ENCODE measurements at places on chromosomes 4 and X.

- no peak for DNase-seq
Observed at GRCh38 chr4:173508386-173509035, 21.5 kb downstream of the HAND2 start.

DNA sequence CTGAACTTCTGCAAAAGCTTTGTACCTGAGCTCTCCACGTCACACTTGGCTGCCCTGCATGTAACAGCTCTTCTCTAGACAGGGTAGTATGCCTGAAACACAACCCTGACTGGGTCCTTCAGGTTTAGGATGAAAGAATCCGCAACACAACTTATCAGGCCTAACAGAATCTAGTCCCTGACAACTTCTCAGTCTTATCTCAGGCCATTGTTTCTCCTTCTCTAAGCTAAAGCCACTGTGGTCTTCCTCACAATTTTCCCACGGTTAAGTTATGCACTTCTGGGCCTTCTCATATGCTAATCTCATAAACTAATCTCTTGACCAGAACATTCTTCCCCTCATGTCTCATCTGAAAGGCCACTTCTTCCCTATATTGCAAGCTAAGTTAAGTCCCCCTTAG is 10.8 kb upstream of the TMPRSS11B start:
- DNase-seq = no peak

DNA sequence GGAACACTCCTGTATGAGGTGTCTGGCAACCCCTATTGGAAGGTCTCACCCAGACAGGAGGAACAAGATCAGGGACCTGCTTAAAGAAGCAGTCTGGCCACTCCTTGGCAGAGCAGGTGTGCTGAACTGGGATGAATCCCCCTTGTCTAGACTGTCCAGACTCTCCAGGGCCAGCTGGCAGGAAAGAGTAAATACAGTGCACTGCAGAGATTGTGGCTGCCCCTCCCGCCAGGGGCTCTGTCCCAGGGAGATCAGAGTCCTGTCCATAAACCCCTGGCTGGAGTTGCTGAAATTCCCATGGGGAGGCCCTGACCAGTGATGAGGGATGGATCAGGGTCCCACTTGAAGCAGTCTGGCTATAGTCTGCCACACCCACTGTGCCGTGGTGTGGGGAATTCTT is 17.7 kb downstream of the STPG2 start:
- no peak for DNase-seq

GRCh38 chr4:1379351-1379781 is 26.9 kb downstream of the NKX1-1 start:
- no peak for DNase-seq

DNA sequence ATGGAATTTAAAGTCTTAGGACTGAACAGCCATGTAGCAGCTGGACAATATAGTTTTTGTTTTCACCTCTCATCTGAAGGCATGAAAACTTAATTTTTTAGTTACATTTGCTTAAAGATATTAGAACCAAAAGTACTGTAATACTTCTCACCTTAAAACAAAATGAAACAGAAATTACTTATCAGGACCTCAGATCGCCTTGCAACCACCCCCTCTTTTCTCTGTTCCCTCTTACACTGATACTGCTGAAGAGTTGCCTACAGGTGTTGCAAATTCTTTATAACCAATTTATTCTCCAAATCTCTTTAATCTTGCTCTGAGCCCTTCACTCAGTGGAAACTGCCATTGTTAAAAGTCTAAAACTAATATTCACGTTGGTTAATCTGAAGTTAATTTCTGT is 145.0 kb downstream of the SPCS3 start:
- DNase-seq = no peak

DNA sequence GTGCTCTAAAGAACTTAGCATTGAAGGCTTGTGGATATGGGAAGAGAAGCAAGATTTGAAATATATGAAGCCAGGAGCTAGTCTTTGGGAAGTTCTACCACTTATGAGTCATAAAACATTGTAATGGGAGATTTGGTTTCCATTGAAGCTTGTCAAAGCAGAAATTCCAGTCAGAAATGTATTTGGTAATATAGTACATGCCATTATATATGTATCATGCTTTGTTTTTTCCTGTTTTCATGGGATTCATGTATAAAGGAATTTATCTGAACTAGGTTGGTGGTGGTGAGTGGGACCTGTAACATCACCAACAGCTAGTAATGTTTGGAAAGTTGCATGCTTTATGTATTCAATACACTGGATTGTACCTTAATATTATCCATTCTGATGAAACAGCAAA is 14.6 kb upstream of the DCAF8L2 start:
- no peak for DNase-seq

- no peak for DNase-seq
Observed at GRCh38 chr4:165184220-165184619, 23.1 kb upstream of the KLHL2 start.

DNA sequence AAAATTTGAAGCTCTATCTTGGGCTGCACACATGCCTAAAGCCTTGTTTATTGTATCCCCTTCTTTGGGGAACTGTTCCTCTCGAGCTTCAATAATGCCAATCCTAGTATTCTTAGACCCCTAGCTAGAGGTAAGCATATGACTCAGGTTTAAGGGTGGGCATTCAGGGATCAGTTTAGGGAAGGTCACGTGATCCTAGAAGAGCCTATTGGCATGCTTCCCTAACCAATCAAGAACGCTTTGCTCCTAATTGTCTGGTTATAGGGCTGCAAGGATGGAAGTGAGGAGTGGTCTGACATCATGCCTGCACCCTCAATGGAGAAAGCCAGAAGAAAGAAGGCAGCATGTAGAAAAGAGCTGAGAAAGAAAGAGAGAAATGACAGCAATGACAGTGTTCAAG is 46.9 kb downstream of the TLR10 start:
- DNase-seq = no peak

- DNase-seq = peak; percentile 91
Observed at GRCh38 chrX:15737959-15738902, at the start of gene CA5B. Gene CA5B (plus strand): TSS chrX:15738270. CDS start chrX:15750024, 11,754 bp downstream.

- DNase-seq = no peak
Observed at GRCh38 chrX:50372966-50373365, 97.7 kb downstream of the DGKK start.

DNA sequence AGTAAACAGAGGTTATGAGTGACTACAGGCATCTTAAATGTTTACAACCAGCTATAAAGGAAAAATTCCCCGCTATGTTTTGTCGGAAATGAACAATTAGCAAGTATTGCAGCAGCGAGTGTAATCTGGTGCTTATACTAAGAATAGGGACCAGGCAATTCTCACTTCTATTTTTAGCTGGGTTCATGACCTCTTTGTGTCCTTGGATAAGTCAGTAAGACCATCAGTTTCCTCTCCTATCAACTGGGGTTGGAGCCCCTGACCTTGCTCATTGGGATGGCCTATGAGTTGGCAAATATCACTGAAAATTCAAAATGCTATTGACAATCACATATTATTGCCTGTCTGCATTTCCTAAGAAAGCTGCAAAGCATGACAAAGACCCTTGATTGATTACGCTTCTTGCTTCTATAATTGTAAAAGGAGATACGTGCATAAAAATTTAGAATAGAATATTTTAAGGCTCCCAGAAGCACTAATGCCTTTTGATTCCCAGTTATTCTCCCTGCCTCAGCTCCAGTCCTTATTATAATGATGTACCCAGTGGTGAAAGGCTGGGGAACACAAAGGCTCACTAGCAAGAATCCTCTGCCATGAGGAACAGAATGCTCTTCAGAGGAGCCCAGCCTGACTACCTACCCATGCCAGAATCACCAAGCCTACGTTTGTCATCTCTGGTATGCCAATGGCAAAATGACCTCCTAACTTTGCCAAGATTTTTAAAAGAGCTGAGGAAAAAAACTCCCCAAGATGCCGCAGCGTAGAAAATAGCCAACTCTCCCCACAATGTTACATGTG is 21.9 kb downstream of the GATB start:
- no peak for DNase-seq

DNA sequence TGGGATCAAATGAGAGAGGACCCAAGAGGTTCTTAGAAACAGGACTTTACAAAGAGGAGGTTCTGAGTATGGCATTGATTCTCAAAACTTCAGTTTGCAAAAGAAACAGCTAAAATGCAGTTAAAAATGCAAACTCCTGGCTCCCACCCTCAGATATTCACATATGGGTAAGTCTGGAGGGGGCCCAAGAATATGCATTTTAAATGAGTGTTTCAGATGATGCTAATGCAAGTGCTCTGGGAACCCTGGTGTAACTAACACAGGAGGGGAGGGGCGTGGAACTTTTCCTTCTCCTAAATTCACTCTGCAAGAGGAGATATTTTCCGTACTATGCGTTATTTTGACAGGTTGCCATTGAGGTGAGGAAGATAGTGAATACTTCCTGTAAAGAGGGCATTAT is 168.2 kb downstream of the TENM3 start:
- no peak for DNase-seq

DNA sequence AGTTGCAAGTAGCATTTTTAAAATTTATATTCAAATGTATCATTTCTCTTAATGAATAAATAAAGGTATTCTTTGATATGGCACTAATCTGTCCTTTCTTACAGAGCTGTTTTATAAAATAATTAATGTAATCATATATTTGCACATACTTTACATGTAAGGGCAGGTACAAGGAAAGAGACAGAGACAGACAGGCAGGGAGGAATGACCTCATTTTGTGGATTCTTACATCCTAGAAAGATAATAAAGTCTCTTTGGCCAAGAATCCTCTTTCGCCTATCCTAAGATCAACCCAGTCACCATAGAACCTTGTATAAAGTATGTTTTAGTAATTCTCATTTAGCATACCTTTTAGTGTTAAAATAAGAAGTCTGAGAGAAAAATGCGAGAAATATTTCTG is 98.5 kb upstream of the CTSO start:
- no peak for DNase-seq

GRCh38 chr4:21366312-21366711 is 582.3 kb downstream of the KCNIP4 start:
- DNase-seq = no peak

- DNase-seq = peak; percentile 4
Observed at GRCh38 chr4:52982255-52982945, 120.3 kb downstream of the RASL11B start.

- no peak for DNase-seq
Observed at GRCh38 chrX:119062750-119063374, 9.9 kb upstream of the CT47C1 start.
